Fibroblast of lung (primary cell): ENCODE measurements at places on chromosomes 3 and 15.
A peak's percentile ranks its signal among the peaks of the same experiment; 100 is the strongest.

- DNase-seq: no peak
Observed at GRCh38 chr3:129611812-129612533, 5.5 kb upstream of the PLXND1 start.

DNA sequence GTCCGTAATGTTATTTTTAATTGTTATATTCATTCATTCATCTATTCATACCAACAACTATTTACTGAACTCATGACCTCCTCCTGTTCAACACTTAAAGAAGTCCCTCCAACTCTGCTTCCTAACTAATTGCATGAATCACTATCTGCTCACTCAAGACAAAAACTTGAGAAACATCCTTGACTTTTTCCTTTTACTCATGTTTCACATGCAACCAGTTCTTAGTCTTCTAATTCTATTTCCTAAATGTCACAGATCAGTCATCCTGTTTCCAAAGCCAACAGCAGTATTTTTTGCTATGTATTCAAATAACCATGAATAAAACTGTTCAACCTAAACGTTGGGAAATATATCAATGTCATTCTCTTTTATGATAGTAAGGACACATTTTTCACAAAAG is 124.6 kb upstream of the GBE1 start:
- DNase-seq: peak; percentile 17

- peak; percentile 39 for DNase-seq
Observed at GRCh38 chr3:32443478-32443877, 51.8 kb downstream of the CMTM7 start.

DNA sequence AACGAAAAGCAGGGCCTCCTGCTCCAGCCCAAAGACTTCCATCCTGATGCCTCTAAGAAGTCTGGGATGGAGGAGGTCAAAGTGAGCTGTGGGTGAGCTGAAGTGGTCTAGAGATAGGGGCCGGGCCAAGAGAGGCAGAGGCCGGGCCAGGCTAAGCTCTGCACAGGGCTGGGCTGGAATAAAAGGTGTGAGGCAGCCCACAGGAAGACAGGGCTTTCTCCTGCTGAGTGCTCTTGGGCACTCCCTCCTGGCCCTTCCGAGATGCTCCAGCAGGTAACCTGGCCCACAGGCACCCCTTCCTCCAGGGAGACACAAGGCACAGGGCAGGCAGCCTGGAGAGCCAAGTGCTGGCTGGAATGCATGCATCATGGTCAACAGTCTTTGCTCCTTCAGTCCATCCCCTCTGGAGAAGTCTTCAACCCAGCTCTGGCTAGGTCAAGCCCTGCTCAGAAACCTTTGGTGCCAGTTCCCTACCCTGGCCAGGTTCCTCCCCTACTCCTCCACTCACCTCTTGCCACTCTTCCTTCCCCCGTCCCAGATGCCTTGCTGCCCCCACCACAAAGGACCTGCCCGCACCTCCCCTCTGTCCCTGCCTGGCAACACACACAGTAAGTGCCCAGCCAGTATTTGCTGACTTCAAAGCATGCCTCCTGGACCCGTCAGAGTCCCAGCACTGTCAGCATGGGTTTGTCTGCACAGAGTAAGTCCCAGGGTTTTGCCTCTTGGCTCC is 93.6 kb downstream of the SEC22A start:
- DNase-seq: no peak

DNA sequence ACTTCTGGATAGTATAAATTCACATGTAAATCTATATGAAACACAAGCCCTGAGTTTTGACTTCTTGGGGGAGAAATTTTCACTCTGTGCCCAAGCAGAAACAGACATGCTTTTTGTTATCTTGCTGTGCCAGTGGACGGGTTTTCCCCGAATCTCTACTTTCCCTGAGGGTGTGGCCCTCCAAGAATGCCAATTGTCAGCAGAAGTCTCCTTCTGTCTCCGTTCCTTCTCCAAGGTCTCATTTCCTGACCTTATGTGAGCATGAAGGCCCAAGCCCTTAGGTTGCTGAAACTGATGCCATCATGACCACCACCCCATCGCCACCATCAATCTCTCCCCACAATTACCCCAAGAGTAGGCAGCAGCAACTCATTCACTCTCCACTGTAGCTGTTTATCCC is 253.8 kb downstream of the XXYLT1 start:
- DNase-seq: no peak
